NCI-H748 treated with DMSO at 0.1 percent for 48 hours (cell line): ENCODE measurements at places on chromosomes 2 and 18.

DNA sequence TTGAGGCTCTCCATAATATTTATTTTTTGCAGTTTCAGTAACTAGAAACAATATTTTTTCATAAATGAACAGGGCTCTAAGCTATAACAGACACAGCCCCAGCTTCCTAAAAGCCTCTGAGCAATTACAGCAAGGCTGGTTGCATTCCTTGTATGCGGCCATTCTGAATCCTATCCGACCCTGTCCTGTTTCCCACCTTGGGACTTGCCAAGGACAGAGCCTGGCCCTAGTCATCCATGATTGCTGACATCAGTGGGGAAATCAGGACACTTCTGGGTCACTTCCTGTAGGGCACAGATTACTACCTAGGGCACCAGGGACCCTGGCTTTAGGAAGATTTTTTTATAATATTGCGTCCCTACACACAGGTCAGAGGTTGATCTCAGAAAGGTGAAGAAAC is 5.5 kb downstream of the TMEM177 start:
- DNase-seq: no peak

- no peak for DNase-seq
Observed at GRCh38 chr2:96664366-96664925, 21.9 kb downstream of the FER1L5 start.

DNA sequence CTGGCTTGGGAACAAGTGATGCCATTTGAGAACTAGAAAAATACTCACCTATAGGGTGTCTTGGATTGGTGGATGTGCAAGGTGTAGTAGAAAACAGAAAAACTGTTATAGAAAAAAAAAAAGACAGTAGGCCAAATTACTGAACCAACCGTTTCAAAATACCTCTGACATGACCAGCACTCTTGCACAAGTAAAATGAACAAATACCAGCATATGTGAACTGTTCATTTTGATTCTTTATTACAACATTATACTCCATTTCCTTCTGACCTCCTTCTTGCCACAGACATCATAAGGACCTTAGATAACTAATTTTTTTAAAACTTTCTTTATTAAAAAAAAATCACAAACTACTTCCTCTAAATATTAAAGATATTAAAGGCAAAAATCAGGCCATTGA is 125.5 kb downstream of the ATAD2B start:
- DNase-seq: no peak

DNA sequence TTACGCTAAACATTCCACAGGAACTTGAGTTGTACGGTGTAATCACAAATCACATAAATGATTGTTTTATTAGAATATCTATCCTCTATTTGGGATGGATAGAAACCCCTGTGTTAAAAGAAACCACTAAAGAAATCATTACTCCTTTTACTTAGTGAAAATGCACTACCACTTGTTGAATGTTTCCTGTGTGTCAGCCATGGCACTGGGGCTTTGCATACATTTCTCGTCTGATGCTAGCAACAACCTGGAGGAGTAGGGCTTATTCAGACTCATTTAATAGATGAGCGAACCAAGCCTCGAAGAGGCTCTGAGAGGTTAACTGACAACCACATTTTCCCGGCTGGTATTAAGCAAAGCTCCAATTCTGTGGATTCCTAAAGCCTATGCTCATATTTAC is 60.5 kb upstream of the PELI1 start:
- DNase-seq: no peak
